ENCODE measurements at places on chromosomes 6 and 20.

DNA sequence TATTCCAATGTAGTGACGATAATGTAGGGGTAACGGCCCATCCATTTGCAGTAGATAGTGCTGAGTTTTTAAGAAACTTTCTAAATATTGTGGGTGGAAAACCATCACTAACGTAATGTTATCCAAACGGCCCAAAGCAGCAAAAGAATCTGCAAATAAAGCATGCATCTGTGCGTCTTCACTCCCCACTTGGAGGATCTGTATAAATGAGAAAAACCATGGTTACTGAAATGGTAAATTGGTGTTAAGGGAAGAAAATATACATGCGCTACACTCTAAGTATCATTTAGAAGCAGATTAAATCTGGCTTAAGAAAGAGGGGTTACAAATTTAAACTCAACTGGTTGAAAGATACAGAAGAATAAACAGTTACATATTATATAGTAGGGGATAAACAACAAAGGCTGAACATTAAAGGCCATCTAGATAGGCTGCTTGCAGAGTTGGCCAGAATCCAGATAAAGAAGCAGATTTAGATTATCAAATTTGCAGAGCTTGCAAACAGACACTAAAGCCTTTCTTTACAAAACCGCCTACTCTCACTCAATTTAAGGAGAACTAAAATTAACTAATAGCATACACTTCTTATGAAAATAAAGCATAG is 93.3 kb downstream of the SESN1 start:
- no peak for DNase-seq

GRCh38 chr6:8361259-8361658 is 74.1 kb downstream of the SLC35B3 start:
- no peak for DNase-seq

DNA sequence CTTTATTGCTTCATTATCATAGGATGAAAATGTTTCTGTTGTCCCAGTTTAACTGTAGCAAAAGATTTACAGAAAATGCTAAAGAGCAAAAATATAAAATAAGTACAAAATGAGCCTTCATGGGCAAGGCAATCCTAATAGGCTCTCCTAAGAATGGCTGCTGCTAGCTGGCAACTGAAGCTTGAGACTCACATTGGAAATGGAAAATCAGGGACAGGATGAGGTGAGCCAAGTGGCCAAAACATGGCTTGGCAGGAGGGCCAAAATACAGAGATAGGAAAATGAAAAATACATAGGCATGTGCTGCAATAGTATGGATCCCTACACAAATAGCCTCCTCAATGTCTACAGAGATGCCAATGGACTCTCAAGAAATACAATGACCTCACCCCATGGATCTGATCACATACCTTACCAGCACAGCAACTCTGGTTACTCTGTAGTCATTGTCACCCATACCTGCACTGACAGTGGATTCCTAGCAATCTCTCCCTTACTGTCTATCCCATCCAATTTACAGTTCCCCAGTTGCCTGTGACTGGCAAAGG is 105.4 kb downstream of the DST start:
- DNase-seq, result no peak

GRCh38 chr6:152124429-152125074 is 317.1 kb downstream of the ESR1 start:
- DNase-seq, result no peak

GRCh38 chr20:2800521-2801285 is at the start of gene CPXM1:
TSS of gene CPXM1 (minus strand) at chr20:2800627. CDS start at chr20:2800572, 55 bp downstream.
- DNase-seq, result no peak

DNA sequence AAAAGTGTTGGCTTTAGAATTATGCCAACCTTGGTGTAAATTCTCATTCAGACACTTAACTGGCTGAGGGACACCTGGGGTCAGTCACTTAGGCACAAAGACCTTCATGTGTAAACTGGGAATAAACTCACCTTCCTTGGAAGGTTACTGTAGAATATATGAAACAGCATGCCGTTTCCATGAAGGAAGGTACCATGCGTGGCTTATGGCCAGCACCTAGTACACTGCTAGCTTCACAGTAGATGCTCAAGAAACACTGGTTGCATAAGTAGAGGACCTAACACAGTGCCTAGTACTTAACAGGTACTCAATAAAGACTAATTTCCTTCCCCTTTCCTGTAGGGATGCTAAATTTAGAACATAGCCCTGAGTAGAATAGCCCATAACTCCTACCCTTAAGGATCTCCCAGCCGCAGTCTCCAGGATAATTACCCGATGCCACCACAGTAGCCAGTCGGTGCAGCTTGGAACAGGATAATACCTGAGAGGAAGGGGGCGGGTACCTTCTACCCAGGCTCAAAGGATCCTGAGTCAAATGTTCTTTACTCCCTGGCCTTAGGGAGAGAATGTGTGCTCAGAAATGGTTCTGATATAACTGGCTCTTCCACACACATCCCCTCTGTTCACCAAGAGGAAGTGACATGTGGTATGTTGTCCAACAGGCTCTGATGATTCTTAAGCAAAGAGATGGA is 3.6 kb downstream of the BCL2L1 start:
- no peak for DNase-seq

DNA sequence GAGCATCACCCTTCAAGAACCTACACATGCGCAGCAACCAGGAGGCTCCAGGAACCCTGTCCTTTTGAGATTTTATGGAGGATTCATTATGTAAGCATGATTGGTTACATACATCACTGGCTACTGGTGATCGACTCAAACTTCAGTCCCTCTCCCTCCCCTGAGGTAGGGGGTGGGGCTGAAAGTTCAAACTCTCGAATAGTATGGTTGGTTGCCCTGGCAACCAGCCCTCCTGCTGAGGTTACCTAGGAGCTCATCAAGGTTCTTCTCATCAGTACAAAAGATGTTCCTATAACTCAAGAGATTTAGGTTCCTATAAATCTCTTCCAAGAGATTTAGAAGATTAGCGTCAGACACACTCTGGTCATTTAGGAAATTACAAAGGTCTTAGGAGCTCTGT is 21.9 kb upstream of the ZSCAN9 start:
- no peak for DNase-seq

DNA sequence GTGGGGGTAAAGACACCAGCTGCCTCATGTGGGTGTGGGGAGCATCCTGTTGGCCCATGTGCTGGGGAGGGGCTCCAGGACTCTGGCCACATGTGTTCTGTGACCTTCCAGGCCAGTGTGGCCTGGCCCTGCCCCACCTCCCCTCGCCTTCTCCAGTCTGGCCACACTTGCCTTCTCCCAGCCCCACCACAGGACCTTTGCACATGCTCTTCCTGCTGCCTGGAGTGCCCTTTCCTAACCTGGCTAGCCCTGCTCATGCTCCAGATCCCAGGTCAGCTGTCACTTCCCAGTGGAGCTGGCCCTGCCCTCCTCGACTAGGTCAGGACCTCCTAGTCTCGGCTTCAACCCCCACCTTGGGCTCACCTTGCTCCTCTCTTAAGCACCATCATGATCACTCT is 183.8 kb downstream of the CDH4 start:
- DNase-seq, result no peak

DNA sequence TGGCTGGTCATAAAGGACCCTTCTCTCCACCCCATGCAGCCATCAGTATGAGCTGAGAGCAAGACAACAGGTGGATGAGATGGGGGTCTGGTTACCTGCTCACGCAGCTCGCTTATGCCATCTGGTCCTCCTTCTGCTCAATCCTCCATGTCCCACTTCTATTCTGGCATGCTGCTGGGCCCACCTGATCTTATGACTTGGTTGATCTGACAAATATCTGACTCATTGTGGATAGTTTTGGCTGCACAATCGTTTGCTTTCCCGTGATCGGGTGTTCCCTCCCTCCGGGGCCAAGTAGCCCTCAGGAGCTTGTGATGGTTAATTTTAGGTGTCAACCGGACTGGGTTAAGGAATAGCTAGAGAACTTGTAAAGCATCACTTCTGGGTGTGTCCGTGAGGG is 26.6 kb upstream of the ELMO2 start:
- no peak for DNase-seq

DNA sequence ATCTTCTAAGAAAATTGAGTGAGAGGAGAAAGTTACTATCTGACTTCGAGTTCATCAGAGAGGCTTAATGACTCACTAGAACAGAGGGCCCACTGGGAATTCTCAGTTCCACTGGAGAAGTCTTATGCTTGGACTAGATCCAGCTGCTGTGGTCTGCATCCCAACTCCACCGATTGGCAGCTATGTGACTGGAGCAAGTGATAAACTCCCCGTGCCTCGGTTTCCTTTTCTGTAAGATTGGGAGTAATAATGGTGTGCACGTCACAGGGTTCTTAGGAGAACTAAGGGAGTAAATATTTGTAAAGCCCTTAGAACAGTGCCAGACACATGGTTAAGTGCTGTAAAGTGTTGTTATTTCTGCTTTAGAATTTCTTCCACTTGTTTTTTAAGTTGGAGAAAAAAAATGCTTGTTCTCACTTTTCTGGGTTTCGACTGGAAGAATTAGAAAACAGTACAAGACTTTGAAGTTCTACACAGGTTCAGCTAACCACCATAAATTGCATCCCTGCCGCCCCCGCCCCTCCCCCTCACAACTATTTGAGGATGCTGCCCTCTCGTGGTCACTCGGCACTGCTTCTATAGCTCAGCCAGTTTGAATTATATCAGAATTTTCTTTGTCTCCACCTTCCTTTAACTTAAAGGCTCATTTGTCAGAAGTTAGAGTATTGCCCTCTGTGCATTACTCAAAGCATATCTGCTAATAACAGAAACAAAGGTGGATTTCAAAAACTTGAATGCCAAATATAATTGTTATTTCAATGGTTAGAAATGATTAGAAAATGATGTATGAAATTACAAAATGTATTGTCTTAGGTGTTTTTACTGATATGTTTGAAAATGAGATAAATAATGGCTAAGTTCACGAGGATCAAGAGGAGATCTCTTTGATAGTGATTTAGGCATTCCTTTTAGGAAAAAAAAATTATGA is 95.0 kb upstream of the IFNGR1 start:
- peak; percentile 57 for DNase-seq

- no peak for DNase-seq
These were observed 14.5 kb upstream of the GMNN start for GRCh38 chr6:24760210-24760609.

- DNase-seq, result no peak
These were observed 18.5 kb upstream of the FAM184A start for GRCh38 chr6:119096721-119097565.

- DNase-seq, result no peak
These were observed 7.7 kb downstream of the CCN6 start for GRCh38 chr6:112061605-112062004.

- no peak for DNase-seq
These were observed 97.4 kb downstream of the EYA2 start for GRCh38 chr20:46991880-46992639.

GRCh38 chr6:75203721-75204120 is 2.1 kb downstream of the COL12A1 start:
- no peak for DNase-seq

DNA sequence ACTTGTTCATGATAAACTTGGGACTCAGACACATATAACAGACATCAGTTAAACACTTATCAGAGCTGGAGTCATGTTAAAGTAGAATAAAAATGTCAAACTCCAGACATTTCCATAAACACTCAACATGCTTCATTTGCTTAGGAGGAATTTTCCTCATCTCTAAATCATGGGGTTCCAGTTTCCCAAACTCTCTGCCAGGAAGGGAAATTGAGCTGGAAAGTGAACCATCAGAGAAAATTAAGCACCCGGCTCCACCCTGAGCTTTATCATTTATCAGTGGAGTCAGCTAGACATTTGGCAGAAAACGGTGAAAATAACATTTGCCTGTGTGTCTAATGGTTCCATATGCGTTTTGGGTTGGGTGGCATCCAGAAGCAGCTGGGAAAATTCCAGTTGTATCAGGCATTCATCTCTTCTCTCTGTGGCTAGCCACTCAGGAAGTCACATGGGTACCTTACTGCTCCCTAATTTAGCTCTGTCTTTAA is 25.3 kb upstream of the ZNFX1 start:
- no peak for DNase-seq

DNA sequence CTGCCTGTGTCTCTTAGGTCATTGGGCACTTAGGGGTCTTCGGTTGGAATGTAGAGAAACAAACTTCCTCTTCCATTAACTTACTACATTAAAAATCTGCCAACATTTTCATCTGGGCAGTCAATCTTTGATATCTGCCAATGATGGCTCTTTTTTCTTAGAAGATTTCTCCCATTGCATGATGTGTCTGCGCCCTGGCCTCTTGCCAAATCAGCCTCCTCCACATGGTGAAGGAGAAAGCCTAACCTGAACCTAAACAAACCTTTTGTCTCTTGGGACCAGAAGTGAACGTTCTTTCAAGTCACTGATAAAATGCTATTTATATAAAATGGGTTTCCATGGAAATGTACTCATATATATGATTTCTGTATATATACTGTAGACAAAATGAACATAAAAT is 998.9 kb upstream of the GJE1 start:
- DNase-seq, result no peak

- no peak for DNase-seq
These were observed 216.3 kb downstream of the ERMARD start for GRCh38 chr6:169967687-169968086.

GRCh38 chr6:33091957-33092356 is 16.2 kb downstream of the HLA-DPB1 start:
- no peak for DNase-seq

DNA sequence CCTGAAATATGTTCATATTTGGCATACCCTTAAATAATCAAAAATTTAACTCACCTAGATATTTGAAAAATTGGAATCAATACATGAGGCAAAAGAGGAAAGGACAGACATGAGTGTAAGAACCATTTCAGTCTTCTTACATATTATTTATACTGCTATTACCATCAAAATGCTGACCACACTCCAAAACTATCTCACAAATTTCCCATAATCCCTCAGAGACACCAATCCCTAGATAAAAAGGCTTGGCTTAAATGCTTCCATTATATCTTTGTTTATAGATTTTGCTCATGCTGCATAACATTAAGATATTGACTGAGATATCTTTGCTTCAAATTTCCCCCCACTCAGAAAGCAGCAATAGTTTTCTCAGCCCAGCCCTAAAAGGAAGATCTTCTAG is 11.7 kb upstream of the NT5DC1 start:
- no peak for DNase-seq

DNA sequence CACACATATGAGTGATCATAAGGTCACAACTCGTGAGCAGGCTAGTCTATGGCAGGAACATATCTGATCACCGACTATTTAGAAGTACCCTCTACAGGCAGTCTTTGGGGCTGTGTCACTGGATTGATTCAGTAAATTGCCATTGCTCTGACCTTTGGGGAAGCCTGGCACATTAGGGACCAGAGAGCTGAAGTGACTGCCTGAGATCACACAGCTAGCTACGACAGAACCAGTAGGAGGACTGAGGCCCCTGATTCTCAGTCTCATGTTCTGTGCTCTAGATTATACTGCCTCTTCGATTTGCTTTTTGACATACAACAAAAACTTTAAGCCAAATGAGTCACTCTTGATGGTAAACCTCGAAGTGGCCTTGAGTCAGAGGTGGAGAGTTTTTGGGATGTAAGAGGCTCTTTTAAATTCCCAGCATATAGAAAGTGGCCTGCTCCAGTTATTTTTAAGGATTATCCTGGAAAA is 247.5 kb upstream of the SUPT3H start:
- no peak for DNase-seq

GRCh38 chr6:68211242-68211795 is 423.8 kb upstream of the ADGRB3 start:
- DNase-seq, result no peak

Measured in stimulated activated CD8-positive, alpha-beta memory T cell treated with anti-CD3 and anti-CD28 coated beads, Interleukin-4, amount 100 ng/mL, for 1 hour (primary cell).